ENCODE measurements at places on chromosomes 16 and 17.

GRCh38 chr16:27568077-27568476, 18.1 kb downstream of the KATNIP start:
- DNase-seq = no peak

- DNase-seq = no peak
Measured at GRCh38 chr17:77454242-77455095, 313.7 kb downstream of the SEC14L1 start.

DNA sequence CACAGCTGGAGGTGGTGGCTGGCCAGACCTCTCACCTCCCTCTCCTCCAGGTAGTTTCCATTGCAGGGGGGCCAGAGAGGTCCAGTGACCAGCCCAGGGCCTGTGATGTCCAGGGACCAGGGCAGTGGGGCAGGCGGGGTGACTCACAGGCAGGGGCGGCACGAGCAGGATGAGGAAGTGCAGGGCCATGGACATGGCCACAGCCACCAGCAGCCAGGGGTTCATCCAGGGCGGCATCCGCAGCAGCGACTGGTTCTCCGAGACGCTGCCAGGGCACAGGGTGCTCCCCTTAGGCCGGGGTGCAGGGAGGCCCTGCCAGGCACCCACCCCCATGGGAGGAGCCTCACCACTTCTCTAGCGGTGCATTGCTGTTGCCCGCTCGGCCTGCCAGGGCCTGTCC, 12.9 kb upstream of the P2RX1 start:
- no peak for DNase-seq

GRCh38 chr17:37847811-37848331, 76.3 kb upstream of the TBC1D3K start:
- no peak for DNase-seq

GRCh38 chr16:87851141-87851587, 18.1 kb downstream of the SLC7A5 start:
- no peak for DNase-seq

- peak; percentile 75 for DNase-seq
Measured at GRCh38 chr17:48642059-48642842, 16.1 kb upstream of the HOXB9 start.

DNA sequence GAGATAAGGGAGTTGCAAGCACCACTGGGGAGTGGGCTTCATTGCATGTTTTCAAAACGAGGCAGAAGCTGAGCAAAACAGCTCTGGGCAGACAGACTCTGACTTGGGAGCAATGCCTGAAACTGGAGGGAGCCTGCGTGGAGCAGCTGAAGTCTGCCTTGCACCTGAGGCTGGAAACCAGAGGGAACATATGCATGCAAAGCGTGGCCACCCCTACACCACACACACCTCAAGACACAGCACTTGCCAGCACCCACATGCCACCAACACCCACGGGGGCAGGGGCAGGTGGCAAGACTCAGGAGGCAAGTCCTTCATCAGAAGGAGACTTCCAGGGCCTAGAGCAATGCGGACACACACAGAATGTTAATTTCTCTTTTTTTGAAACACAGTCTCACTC, 45.8 kb downstream of the COTL1 start:
- DNase-seq = no peak

DNA sequence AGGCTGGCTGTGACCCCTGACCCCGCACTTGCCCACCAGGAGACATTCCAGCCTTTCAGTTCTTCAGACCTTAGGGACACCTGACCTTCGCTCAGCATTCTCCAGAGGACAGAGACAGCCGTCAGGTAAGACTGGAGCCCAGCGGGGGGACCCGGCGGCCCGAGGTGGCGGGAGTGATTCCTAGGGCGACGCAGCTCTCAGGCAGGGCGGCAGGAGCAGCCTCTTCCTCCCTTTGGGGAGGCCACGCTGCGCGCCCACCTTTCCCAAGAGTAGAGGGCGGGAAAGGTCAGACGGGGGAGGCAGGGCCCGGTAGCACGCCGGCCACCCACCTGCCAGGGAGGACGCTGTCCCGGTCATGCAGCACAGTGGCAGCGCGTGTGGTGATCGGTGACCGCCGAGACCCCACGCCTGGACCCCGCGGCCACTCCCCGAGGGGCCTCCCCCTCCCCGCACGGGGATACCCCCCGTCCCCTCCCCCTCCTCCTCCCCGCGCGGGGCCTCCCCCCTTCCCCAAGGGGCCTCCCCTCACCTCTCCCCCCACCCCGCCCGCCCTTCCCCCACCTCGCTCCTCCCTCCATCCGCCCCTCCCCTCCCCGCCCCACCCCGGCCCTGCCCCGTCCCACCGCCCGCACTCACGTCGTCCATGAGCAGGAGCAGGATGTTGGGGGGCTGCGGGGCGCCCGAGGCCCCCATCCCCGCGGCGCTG, 472 bp downstream of the GALNS start:
- no peak for DNase-seq

DNA sequence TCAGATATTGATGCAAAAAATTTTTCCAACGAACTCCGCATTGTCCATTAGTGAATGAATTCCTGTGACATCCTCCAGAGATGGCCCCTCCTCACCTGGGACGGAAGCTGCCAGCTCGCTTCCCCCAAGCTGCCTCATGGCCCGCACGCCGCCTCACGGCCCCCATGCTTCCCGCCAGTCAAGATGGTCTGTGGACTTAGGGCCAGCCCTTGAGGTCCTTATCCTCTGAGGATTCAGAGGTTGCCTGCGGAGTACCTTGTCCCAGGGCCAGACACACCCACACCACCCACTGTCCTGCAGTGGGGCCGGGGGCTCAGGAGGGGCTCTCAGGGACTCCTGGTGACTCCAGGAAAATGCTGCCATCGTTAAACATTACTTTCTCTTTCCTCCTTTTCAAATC, 73.6 kb downstream of the SEC14L1 start:
- DNase-seq = no peak

All from GM03348 (cell line).